ENCODE measurements at places on chromosomes 1 and 21. TPM values are rescaled to one million over a fixed set of nuclear protein-coding genes. Genes with fewer than 3 reads are reported as not detected.

Gene F11R
- total RNA-seq, result 8.9 TPM

DNA sequence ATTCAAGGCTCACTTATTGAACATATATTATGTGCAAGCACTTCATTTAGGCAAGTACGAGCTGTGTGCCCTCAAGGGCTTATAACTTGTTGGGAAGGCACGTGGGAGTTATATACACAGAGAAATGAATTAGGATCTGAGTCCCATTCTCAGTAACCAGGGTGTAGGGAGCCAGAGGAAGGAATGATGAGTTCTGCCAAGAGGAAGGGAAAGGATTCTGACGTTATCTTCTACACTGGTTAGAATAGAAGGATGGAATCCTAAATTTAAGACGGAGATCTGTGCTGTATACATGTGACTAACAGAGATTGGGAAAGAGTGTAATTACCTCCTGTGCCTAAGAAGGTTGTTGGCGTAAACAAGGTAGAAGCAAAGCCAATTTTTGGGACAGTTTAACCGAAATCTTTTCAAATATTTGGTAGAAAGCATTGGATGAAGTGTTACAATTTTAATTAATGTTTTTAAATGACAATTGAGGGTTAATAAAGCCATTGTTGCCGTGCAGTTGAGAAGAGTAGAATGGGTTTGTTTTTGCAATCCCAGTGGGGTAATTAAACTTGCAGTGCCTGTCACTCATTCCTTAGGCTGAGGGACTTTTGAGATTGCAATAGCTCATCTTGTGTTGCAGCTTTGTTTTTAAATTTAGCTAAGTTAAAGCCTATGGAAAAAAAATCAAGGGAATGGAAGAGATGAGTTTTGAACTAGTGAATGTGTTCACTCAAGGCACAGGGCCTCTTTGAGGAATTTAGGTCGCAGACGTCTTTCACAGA lies 177.2 kb downstream of the NFIA start:
- no peak for DNase-seq

DNA sequence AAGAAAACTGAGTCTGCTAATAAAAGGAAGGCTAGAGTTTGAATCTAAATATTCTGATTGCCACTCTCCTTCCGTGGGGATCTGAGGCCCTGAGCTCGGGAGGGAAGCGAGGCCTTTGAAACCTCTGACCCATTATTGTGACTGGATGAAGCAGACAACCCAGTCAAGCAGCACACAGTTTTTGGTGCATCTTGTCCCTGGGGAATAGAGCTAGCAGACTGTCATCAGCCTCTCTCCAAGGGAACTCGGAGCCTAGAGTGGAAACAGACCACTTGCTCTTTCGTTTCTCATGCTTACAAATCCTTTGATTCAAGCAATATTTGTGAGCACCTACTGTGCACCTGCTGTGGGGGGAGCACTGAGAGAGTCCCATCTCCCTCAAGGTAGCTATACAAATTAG lies 133.2 kb upstream of the KLHDC7A start:
- DNase-seq, result no peak

DNA sequence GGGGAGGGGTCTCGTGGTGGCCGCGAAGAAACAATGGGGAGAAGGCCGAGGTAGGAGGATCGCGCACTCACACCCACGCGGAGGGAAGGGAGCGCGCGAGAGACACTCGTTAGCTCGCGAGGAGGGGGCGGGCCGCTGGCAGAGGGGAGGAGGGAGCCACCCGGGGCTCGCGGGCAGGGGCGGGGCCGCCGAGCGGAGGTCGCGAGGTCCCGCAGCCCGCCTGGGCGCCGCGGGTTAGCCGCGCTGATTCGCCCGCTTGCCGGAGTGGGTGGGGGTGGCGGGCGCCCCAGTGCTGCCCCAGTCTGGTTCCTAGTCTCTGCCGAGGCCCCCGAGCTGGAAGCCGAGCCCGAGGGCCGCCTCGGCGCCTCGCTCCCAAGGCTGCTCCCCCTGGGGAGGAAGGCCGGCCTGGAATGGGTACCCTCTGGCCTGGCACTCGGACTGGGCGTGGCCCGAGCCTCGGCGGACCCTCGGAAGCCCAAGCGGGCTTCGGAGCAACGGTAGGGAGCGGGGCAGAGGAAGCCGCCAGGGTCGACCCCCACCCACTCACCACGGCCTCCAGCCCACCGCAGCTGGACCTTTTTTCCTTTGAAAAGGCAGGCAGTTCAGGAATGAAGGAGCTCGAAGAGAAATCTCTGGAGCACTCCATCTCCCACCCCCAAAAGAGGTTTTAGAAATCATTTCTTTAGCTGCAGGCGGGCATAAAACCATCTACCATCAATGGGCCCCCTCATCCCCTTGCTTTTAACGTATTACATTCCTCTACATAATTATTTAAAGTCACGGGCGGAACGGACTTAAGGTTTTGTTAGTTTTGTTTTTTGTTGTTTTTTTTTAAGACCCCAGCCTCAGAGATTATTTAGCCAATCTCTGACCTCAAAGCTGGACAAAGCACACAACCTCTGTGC lies 722 bp upstream of the TUT4 start:
- DNase-seq, result peak; percentile 81

DNA sequence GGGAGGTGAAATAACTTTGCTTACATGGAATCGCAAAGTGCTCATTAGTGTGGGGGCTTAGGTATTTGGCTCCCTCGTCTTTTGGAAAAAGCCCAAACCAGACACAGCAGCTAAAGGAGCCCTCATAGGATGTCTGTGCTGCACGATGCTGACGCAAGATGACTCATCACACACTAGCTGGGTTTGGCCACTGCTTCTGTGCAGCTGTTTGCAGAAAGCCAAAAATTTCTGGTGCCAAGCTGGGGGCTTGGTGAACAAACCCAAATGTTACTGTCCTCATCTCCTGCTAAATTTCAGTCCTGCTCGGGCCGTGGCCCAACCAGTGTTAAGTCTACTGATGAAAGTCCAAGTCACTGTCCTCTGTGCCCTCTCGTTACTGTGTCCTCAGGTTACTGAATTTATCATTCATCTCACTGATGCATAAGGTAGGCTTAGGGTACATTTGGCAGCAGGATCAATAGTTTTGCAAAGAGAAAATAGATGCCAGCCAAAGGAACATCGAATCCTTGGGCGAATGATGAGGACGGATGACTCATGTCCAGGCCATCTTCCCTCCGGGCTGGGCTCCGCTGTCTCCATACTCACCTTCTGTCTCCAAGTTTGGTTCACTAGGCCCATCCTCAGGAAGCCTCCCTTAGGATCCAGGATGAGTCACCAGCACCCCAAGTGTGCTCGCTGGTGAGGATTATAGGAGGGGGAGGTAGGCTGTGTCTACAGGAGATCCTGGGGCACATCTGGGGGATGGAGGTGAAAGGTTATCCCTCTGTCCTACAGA lies 177.7 kb downstream of the ADSS2 start:
- no peak for DNase-seq

DNA sequence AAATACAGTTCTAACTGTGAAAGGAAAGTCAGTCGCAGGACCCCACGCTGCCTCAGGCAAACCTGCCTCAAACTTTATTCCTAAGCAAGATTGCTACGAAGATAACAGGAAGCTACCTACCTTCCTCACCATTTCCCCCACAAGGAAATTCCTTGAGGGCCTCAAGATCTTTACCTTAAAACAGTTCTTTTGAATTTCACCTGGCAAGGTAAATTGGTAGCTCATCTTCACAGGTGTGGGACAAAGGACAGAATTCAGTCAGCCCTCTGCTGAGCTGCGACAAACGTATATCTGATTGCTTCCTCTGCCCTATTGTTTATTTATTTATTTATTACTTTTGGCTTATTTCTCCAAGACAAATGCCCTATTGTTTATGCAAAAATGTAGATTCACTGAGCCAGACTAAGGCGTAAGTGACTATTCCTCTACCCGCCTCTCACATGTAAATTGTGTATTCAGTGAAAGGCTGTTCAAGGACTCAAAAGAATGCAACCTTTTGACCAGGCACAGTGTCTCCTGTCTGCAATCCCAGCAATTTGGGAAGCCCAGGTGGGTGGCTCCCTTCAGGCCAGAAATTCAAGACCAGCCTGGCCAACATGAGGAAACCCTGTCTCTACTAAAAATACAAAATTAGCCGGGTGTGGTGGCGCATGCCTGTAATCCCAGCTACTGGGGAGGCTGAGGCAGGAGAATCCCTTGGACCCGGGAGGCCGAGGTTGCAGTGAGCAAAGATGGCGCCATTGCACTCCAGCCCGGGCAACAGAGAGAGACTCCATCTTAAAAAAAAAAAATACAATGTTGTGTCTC lies 17.3 kb upstream of the PKNOX1 start:
- DNase-seq, result no peak

DNA sequence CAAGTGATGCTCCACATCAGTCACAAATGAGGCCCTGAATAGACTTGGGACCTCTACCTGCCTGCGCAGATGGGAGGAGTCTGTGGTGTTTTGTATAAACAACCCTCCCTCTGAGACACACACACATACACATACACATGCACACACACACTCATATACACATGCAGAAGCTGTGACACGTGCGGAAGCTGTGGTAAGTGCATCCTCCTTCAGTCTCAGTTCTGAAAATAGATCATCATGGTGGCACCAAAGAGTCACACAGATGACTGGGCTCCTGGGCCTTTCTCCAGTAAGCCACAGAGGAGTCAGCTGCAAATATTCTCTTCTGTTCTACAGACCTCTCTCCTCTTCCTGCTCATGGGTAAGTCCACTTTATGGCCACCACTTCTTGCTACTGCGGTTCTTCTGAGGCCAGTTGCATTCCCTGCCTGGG lies at the start of gene LY9:
Gene LY9, plus strand, starts transcription at position 224 of the 433 bp plus-strand sequence. Its CDS starts 14 bp downstream, at position 238.
- no peak for DNase-seq

Data from cerebellum (tissue), 4 donors.